ENCODE measurements at places on chromosomes 5 and 9. TPM values are rescaled to one million over a fixed set of nuclear protein-coding genes. Genes with fewer than 3 reads are reported as not detected.
A peak's percentile ranks its signal among the peaks of the same experiment; 100 is the strongest.

GRCh38 chr9:87662808-87663528, 63.0 kb upstream of the CTSL start:
- no peaks in the 10 kb centered on the region for H3K4me1 ChIP-seq
- H3K4me3 ChIP-seq, result no peak overlapping the region
- no peaks in the 10 kb centered on the region for H3K27me3 ChIP-seq
- no peaks in the 10 kb centered on the region for H3K36me3 ChIP-seq
- H3K27ac ChIP-seq, result no peak overlapping the region

DNA sequence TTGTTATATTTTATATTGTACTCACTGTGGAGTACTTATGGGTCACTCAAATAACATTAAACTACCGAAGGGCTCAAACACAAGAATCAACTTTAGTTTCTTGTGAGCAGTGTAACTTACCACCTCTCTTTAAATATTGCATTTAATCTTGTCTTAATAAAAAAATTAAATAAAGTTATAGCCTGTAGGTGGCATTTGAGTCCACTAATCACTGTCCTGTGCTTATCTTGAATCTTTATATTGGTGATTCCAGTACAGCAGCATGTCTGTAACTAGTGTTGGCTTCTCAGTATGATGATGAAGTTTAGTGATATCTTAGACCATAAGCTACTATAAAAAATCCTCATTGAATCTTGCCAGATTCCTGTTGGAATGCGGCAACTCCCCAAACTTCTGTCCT, 313.8 kb downstream of the FAM170A start:
- no peaks in the 10 kb centered on the region for H3K4me1 ChIP-seq
- no peak for DNase-seq
- no peaks in the 10 kb centered on the region for H3K27me3 ChIP-seq
- no peak overlapping the region for H3K27ac ChIP-seq
- H3K36me3 ChIP-seq, result no peaks in the 10 kb centered on the region

DNA sequence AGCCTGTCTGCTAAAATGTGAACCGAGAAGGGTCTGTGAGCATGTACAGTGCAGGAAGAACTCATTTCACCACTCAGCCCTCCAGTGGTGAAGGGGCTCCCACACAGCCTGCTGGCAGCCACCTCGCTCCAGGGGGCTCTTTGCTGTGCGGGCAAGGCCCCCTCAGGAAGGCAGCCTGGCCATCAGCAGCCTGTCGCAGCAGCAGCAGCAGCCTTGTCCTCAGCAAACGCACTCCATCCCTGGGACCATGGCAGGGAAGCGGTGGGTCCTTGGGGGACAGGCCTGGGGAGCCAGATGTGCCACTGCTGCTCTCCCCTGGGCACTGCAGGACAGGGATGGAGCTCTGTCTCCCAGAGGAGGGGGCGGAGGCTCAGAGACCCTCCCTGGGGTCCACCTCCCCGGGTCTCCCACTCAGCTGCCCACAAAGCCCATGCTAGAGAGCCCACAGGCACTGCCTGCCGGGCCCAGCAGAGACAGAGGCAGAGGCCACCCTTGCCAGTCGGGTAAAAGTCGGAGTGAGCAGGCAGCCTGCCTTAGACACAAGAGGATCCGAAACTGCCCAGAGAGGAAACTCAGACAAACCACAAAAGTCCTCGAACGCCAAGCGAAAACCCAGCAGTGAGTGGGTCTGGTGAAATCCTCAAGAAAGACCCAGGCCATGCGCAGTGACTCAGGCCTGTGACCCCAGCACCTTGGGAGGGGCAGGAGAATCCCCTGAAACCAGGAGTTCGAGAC, 8.0 kb downstream of the BRD3 start:
- DNase-seq, result no peak
- no peak overlapping the region for H3K27ac ChIP-seq
- no peak overlapping the region for H3K4me3 ChIP-seq
- no peaks in the 10 kb centered on the region for H3K36me3 ChIP-seq
- no peaks in the 10 kb centered on the region for H3K27me3 ChIP-seq

GRCh38 chr5:96149546-96149945, 187.9 kb upstream of the ELL2 start:
- H3K4me1 ChIP-seq, result no peaks in the 10 kb centered on the region
- H3K4me3 ChIP-seq, result no peak overlapping the region
- no peak for DNase-seq
- H3K36me3 ChIP-seq, result no peaks in the 10 kb centered on the region
- no peak overlapping the region for H3K27ac ChIP-seq

- no peaks in the 10 kb centered on the region for H3K4me1 ChIP-seq
- H3K4me3 ChIP-seq, result no peak overlapping the region
- no peak overlapping the region for H3K27ac ChIP-seq
- H3K36me3 ChIP-seq, result no peaks in the 10 kb centered on the region
- no peaks in the 10 kb centered on the region for H3K27me3 ChIP-seq
Measured at GRCh38 chr5:175696139-175696854, 38.4 kb downstream of the HRH2 start.

- peaks cover 5% of the 10 kb centered on the region for H3K4me1 ChIP-seq
- DNase-seq, result no peak
- H3K4me3 ChIP-seq, result no peak overlapping the region
- no peaks in the 10 kb centered on the region for H3K27me3 ChIP-seq
- H3K27ac ChIP-seq, result no peak overlapping the region
Measured at GRCh38 chr5:178529080-178529479, 61.1 kb downstream of the COL23A1 start.

- H3K36me3 ChIP-seq, result no peaks in the 10 kb centered on the region
- no peak for DNase-seq
- no peak overlapping the region for H3K4me3 ChIP-seq
- no peak overlapping the region for H3K27ac ChIP-seq
Measured at GRCh38 chr5:79973511-79973910, 17.6 kb downstream of the MTX3 start.

- H3K27me3 ChIP-seq, result no peaks in the 10 kb centered on the region
- no peaks in the 10 kb centered on the region for H3K4me1 ChIP-seq
- DNase-seq, result no peak
- no peaks in the 10 kb centered on the region for H3K36me3 ChIP-seq
Measured at GRCh38 chr9:17782430-17783149, 203.7 kb downstream of the SH3GL2 start.

DNA sequence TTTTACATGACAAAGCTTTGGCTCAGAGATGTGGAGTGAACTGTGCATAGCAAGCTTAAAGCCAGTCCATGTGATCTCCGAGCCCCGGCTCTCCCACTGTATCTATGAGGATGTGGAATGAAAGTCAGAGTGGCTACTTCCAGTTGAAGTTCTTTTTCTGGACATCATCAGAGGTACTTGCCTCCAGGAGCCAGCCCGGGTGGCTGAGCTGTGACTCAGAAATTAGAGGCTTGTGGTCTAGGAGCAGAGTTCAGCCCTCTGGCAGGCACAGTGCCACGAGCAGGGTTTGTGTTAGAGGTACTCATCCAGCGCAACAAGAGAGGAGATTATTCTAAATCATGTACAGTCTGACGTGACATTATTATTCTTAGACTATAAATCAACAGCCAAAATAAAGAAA, 322.5 kb downstream of the CDK5RAP2 start:
- no peaks in the 10 kb centered on the region for H3K36me3 ChIP-seq
- H3K4me1 ChIP-seq, result no peaks in the 10 kb centered on the region
- H3K27ac ChIP-seq, result no peak overlapping the region
- no peak overlapping the region for H3K4me3 ChIP-seq

GRCh38 chr5:95925939-95926338, 35.7 kb downstream of the ELL2 start:
- no peak overlapping the region for H3K4me3 ChIP-seq
- no peaks in the 10 kb centered on the region for H3K36me3 ChIP-seq
- DNase-seq, result no peak
- no peaks in the 10 kb centered on the region for H3K27me3 ChIP-seq

DNA sequence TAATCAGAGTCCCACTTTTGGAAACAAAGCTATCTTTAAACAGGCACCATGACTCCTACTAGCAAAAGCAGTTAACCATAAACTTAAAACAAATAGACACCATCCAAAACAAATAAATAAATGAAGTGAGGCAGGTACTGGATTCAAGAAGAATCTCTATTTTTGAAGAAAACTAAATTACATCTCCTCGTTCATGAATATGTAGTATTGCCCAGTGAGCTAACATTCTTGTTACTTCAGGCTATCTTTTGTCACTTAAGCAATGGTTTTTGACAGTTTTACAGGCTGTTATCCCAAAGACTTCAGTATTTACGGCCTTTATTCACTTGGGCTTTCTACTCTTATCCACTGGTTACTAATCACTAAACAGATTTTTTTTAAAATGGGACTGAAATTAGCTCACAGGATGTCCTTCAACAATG, 242.5 kb downstream of the MLLT3 start:
- H3K27ac ChIP-seq, result no peak overlapping the region
- H3K27me3 ChIP-seq, result no peaks in the 10 kb centered on the region
- DNase-seq, result no peak
- H3K4me3 ChIP-seq, result no peak overlapping the region

GRCh38 chr5:173680660-173681242, 64.3 kb upstream of the BOD1 start:
- DNase-seq, result no peak
- no peak overlapping the region for H3K4me3 ChIP-seq
- no peaks in the 10 kb centered on the region for H3K36me3 ChIP-seq
- no peaks in the 10 kb centered on the region for H3K27me3 ChIP-seq
- peaks cover 16% of the 10 kb centered on the region for H3K4me1 ChIP-seq
- H3K27ac ChIP-seq, result peak overlapping the region; percentile 44

DNA sequence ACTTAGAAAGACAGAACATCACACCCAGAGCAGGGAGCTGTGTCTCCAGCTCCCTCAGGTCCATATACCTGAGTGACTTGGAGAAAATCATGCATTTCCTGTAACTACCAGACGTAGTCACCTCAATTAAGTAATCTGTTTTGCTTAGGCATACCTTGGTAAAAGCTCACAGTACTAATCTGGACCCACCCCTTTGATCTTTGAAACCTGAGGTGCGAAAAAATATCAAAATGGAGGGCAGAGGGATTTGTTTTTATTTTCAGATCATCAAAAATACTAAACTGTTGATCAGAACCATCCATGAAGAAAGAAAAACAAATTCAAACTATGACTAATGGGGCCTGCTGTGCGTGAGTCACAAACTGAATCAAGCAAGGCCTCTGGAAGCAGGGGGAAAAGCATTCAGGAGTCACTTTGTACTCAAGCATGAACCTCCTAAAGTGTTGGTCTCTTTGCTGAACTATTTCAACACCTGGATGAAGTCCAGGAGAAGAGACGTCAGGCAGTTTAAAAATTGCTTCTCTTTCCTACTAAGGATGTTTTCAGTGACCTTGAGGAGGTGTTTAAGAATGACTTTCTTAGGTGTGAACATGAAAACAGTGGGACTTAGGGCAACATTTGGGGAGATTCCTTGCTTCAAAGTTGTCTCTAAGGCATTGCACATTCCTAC, 76.3 kb downstream of the MUSK start:
- H3K27me3 ChIP-seq, result no peaks in the 10 kb centered on the region
- H3K4me3 ChIP-seq, result no peak overlapping the region
- H3K4me1 ChIP-seq, result peaks cover 41% of the 10 kb centered on the region
- peak overlapping the region; percentile 99 for H3K27ac ChIP-seq
- no peaks in the 10 kb centered on the region for H3K36me3 ChIP-seq

DNA sequence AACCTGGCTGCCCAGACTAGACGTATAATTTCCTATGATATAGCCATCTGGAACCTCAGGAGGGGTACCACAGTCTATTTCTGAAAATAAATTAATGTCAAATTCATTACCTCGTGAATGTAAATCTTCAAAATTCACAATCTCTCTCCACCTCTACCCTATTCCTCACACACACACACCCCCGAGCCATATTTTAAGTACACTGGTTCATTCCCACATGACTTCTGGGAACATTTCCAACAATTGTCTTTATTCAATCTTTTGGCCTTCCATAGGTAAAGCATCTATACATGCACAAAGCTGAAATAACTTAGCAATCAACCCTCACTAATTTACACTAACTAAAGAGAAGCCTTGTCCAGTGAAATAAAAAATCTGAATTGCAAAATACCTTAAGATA, 32.7 kb downstream of the SUSD1 start:
- no peak for DNase-seq
- H3K27ac ChIP-seq, result no peak overlapping the region
- no peaks in the 10 kb centered on the region for H3K27me3 ChIP-seq
- H3K4me3 ChIP-seq, result no peak overlapping the region
- H3K36me3 ChIP-seq, result no peaks in the 10 kb centered on the region

GRCh38 chr5:150172556-150172955, 6.0 kb downstream of the CDX1 start:
- H3K4me3 ChIP-seq, result no peak overlapping the region
- no peaks in the 10 kb centered on the region for H3K27me3 ChIP-seq

DNA sequence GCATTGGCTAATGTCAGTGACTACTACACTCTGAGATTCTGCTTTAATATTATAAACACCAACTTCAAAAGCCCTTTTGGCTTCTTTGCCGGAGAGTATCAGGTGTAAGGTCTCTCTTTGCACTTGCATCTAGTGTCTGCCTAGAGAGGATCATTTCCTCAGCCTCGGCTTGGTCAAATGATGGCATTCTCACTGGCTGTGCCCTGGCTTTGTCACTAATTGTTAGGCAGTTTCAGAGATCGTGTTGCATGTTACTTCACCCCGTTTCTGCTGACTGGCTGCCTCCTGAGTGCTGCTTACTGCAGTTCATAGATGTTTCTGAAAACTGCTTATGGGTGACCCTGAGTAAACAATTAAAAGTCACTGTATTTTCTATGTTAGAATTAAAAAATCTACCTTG, 48.8 kb downstream of the SLC1A3 start:
- H3K36me3 ChIP-seq, result no peaks in the 10 kb centered on the region
- no peak overlapping the region for H3K27ac ChIP-seq
- no peak overlapping the region for H3K4me3 ChIP-seq
- peak; percentile 39 for DNase-seq
- peaks cover 10% of the 10 kb centered on the region for H3K4me1 ChIP-seq
- no peaks in the 10 kb centered on the region for H3K27me3 ChIP-seq

DNA sequence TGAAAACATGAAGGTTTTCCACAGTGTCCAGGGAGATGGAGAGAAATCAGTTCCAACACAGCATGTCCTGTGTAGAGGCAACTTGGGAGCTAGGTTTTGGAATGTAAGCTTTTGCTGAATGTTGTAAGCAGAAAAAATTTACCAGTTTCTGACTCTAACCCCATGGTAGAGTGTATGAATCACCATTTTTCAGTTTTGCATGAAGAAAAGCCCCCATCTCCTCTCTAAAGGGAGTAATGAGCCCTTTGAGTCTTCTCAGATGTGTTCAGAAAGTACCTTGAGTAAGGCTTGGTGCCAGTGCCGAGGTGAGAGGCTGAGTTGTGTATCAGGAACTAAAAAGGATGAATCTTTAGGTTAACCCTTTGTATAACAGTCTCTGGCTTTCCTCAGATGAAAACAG, 96.2 kb downstream of the ADRB2 start:
- H3K4me1 ChIP-seq, result no peaks in the 10 kb centered on the region
- no peak for DNase-seq
- H3K27me3 ChIP-seq, result no peaks in the 10 kb centered on the region
- H3K27ac ChIP-seq, result no peak overlapping the region
- no peak overlapping the region for H3K4me3 ChIP-seq

Gene NACC2
- total RNA-seq, result 33.6 TPM

Gene SV2C
- total RNA-seq, result not detected

Gene ENHO
- total RNA-seq, result not detected

Gene SLC22A4
- total RNA-seq, result 0.54 TPM

Gene LCN10
- total RNA-seq, result 5.8 TPM

Gene CDC25C
- total RNA-seq, result not detected

Gene ODF2
- 25.5 TPM for total RNA-seq

Gene C5orf34
- total RNA-seq, result 0.42 TPM

Gene CCL28
- 29.2 TPM for total RNA-seq

Gene FOXD4L4
- 0.63 TPM for total RNA-seq

Measured in thyroid gland (tissue), 4 donors.